Myocyte (in vitro differentiated cells): ENCODE measurements at places on chromosomes 16 and 17. TPM values are rescaled to one million over a fixed set of nuclear protein-coding genes. Genes with fewer than 3 reads are reported as not detected.

The FBXO31 gene
- 37.4 and 38.9 TPM in 2 replicates for total RNA-seq

The SMIM5 gene
- 1.8 and 4.4 TPM in 2 replicates for total RNA-seq

The TPSB2 gene
- not detected in 2 replicates for total RNA-seq

The DRG2 gene
- 52.3 and 67.2 TPM in 2 replicates for total RNA-seq

The SRCIN1 gene
- total RNA-seq: 0.08 TPM in 1 of 2 replicates, not detected in the other

The CRHR1 gene
- 0.36 TPM in 1 of 2 replicates, not detected in the other for total RNA-seq

The KRTAP17-1 gene
- not detected in 2 replicates for total RNA-seq

The PIK3R6 gene
- total RNA-seq: not detected in 2 replicates

The CAMTA2 gene
- total RNA-seq: 13.7 and 23.8 TPM in 2 replicates

The ACSM5 gene
- 2.0 and 2.7 TPM in 2 replicates for total RNA-seq

The KIF2B gene
- total RNA-seq: not detected in 2 replicates

The SLFN12L gene
- not detected in 2 replicates for total RNA-seq

The KRTAP2-2 gene
- not detected in 2 replicates for total RNA-seq

The ACD gene
- 15.8 and 17.5 TPM in 2 replicates for total RNA-seq

The ASPA gene
- 0.03 and 0.05 TPM in 2 replicates for total RNA-seq

The CPNE2 gene
- total RNA-seq: 12.1 and 24.7 TPM in 2 replicates

The ABCA5 gene
- 1.1 and 1.2 TPM in 2 replicates for total RNA-seq

The ETV4 gene
- total RNA-seq: 3.0 and 7.9 TPM in 2 replicates

The ST6GALNAC2 gene
- total RNA-seq: 0.78 and 0.91 TPM in 2 replicates

The OR2C1 gene
- 0.88 TPM in 1 of 2 replicates, not detected in the other for total RNA-seq

The LHX1 gene
- not detected in 2 replicates for total RNA-seq

The TBC1D3I gene
- 0.13 TPM in 1 of 2 replicates, not detected in the other for total RNA-seq

The ZNF205 gene
- 29.2 and 33.3 TPM in 2 replicates for total RNA-seq

The NT5C3B gene
- total RNA-seq: 45.4 and 49.2 TPM in 2 replicates

The TMEM235 gene
- not detected in 2 replicates for total RNA-seq

The NPTX1 gene
- 0.21 and 0.24 TPM in 2 replicates for total RNA-seq

The TGFB1I1 gene
- 25.4 and 44.5 TPM in 2 replicates for total RNA-seq

The MAP2K3 gene
- total RNA-seq: 23.2 and 25.8 TPM in 2 replicates

The SOST gene
- not detected in 2 replicates for total RNA-seq

The MTMR4 gene
- 28.4 and 37.4 TPM in 2 replicates for total RNA-seq

The FGF11 gene
- total RNA-seq: 41.7 and 89.9 TPM in 2 replicates

The PITPNC1 gene
- 1.5 and 3.8 TPM in 2 replicates for total RNA-seq
